SK-MEL-5 (cell line): ENCODE measurements at places on chromosomes 16 and 17.
A peak's percentile ranks its signal among the peaks of the same experiment; 100 is the strongest.

GRCh38 chr17:29576214-29577000 is 7.9 kb downstream of the TP53I13 start:
- no peak for DNase-seq

DNA sequence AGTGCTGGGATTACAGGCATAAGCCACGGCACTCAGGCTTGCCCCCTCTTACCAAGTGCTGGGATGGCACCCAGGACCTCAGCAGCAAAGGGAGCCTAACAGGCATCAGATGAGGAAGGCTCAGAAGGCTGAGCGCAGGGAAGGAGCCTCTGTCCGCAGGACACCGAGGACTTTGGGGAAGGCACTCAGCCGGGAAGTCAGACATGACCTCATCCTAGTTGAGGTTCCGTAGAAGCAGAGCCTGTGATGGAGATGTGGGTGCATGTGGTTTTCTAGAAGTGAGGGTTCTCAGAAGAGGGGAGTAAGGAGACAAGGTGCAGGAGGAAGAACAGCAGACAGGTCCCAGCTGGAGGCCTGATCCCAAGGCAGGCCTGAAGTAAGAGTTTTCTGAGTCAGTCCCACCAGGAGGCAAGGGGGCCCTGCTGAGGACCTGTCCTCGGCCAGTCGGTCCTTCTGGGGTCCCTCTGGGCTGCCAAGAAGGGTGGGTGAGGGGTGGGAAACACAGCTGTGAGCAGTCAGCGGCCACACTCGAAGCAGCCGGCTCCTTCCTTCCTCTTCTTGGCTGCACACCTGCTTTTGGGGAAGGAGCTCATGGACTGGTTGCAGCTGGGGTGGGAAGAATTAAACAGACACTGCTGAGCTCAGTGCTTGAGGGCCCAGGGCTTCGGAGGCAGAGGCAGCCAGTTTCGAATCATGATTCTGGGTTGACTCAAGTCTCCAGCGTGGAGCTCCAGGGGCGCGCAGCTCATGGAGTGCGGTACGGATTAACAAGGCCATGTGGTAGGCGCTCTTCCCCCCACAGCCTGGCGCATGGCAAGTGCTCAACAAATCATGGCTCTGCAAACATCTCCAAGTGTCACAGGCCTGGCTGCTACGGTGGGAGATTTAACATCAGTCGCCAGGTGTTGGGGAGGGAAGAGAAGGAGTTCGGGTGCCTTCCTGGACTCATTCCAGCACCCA is 38.9 kb upstream of the SNN start:
- DNase-seq, result no peak

DNA sequence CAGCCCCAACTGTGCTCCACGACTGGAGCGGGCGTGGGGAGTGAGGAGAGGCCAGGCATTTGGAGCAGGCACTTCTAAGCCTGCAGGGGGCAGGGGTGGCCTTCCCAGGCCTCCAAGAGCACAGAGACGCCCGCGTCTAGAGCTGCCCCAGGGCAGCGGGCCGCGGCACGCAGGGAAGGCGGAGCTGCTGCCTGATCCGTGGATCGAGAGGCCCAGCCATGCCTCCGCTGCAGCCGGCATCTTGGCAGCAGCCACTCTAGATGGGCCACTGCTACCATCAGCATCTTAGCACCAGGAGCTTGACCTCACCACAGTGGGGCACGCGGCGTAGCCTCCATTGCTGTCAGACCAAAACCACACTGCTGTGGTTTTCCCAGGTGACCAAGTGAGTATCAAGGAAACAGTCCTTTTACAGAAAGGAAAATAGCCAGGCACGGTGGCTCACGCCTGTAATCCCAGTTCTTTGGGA is 20.4 kb upstream of the WDR45B start:
- peak; percentile 79 for DNase-seq

- peak; percentile 71 for DNase-seq
Observed at GRCh38 chr16:495127-495748, 32.3 kb upstream of the CAPN15 start.
